Urinary bladder (tissue), 4 donors: ENCODE measurements at places on chromosomes 4 and X. TPM values are rescaled to one million over a fixed set of nuclear protein-coding genes. Genes with fewer than 3 reads are reported as not detected.

DNA sequence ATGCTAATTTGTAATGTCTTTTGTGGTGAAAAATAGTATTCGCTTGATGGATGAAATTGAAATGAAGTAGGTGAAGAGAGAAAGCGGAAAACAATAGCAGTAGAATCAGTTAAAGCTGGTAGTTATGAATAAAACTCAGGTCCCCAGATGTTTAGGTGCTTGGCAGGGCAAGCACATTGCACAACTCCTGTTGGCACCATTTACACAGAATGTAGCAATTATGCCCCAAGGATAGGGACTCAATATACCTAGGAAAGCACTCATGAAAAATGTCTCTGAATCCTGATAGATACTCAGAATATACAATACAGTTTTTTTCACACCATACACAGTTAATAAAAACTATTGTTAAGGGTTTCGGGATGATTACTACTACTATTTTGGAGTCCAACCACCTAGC lies 26.5 kb upstream of the GRIA3 start:
- no peak for DNase-seq

GRCh38 chr4:147779451-147779850 lies 47.6 kb downstream of the ARHGAP10 start:
- DNase-seq, result no peak

GRCh38 chr4:17718471-17718870 lies 63.0 kb downstream of the FAM184B start:
- DNase-seq, result no peak

- DNase-seq, result no peak
Observed at GRCh38 chrX:67295924-67296323, 247.9 kb upstream of the AR start.

GRCh38 chr4:95599777-95600400 lies 51.1 kb upstream of the UNC5C start:
- DNase-seq, result no peak

DNA sequence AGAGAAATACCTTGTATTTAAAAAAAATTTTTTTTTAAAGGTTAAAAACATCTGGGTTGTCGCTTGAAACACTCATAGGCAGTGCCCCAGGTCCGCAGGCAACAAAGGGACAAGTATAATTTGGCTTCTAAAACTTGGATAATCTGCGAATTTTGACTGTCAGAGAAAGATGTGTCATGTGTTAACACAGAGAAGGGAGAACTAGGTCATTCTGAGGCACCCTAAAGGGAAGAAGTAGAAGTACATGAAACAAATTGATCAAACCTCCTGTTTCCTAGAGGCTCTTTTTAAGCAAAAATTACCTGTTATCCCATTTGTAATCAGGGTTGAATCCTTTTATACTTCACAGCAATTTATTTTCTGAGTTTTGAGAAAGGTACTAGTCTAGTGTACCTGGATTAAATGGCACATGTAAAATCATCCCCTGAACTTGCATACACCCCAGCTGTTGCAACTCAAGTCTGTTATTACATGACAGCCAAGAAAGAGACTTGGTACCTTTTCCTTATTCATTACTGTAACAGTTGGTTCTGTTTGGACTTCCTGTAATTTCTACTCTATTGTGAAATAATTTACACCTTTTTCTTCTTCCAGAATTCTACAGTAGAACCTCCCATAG lies 1.7 kb downstream of the SRD5A3 start:
- DNase-seq, result no peak

- no peak for DNase-seq
Observed at GRCh38 chr4:81084029-81084428, 53.5 kb downstream of the BMP3 start.

GRCh38 chr4:181569553-181569952 lies 673.6 kb upstream of the TENM3 start:
- DNase-seq, result no peak

DNA sequence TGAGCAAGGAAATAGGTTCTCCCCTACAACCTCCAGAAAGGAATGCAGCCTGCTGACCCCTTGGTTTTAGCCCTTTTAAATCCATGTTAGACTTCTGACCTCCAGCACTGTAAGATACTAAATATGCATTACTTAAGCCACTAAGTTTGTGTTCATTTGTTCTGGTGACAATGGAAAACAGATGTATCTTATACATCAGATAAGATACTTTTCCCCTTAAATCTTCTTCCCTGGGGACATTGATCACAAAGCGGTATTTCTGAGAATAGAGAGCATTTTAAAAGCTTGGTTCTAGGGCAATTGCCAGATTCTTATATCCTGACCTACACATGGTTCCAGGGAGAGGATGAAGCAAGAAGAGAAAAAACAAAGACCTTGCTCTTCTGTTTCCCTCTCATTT lies 6.5 kb upstream of the TMEM184C start:
- DNase-seq, result no peak

BST1 gene
- 23.7 TPM for total RNA-seq

GRCh38 chrX:14398725-14399124 lies 130.6 kb upstream of the GLRA2 start:
- no peak for DNase-seq

- no peak for DNase-seq
Observed at GRCh38 chr4:77623091-77623490, 17.5 kb downstream of the CXCL13 start.

DNA sequence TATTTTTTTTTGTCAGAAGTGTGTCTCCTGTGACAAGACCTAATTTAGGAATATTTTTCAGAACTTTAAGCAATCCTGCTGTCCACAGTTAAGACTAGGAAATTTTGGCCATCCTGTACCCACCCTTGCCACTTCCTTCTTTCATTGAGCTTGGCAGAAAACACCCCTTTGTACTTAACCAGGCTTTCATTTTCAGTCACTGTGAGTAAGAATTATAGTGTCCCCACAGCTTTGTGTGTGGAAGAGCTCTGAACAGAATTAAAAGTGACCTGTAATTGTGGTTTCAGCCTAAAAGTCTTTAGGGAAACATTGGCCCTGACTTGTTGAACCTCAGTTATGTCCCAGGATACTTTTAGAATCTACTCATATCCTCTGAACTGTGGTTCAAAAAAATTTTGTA lies 153.7 kb upstream of the BMP3 start:
- DNase-seq, result no peak

SRPK3 gene
- total RNA-seq, result 4.3 TPM

USP17L18 gene
- not detected for total RNA-seq

DNA sequence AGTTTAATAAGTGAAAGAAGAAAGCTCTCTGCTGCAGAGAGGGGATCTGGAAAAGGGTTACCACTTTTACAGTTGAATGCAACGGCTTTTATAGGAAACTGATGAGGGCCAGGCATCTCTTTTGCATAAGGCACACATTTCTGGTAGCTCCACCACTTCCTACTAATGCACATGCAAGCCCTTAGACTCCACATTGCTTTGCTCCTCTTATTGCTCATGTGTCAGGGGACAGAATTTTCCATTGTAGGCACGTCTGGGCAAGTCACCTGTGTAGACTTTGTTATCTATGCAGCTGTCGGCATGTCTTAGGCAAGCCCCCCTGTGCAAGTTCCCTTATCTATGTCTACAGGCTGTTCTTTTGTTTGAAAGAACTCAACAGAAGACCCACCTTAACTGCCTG lies 294.6 kb upstream of the STS start:
- no peak for DNase-seq

- DNase-seq, result no peak
Observed at GRCh38 chrX:132461886-132462285, 27.0 kb downstream of the MBNL3 start.

GRCh38 chr4:106063009-106063408 lies 167.7 kb downstream of the NPNT start:
- no peak for DNase-seq

HDX gene
- total RNA-seq, result 15.9 TPM

HAND2 gene
- 14.5 TPM for total RNA-seq

USP53 gene
- total RNA-seq, result 40.8 TPM

DNA sequence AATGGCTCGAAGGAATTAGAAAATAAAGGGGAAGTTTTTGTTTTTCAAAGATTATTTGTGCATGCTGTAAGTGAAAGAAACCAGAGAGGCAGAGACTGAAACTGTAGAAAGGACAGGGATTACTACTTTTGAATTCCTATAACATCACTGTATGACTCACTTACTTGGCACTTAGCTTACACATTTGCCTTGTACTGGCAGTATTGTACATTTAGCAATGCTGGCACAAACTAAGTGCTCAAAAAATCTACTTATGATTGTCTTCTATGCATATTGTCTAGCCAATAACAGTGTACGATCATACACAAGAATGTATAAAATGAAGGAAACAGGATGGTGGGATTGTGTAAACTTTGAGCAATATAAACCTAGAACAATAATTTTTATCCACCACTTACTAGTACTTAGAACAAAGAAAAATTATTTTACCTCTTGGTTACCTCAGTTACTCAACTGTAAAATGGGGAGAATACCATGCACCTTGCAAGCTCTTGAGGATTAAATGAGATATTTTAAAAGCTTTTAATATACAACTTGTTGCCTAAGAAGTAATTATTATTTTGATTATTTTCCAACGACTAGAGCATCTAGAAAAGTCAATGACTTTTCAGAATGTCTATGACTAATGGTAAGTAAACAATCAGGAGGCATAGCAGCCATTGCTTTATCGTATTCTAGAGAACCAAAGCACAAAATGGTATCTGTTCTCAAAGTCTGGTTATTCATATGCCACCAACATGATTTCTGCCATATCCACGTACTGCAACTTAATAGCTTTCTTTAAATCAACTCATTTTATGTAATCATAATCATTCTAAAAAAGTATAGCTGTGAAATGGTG lies 4.7 kb downstream of the FAM120C start:
- DNase-seq, result no peak

GUCY1B1 gene
- 34.5 TPM for total RNA-seq

GRCh38 chr4:5957076-5957475 lies 61.2 kb downstream of the C4orf50 start:
- DNase-seq, result no peak

DNA sequence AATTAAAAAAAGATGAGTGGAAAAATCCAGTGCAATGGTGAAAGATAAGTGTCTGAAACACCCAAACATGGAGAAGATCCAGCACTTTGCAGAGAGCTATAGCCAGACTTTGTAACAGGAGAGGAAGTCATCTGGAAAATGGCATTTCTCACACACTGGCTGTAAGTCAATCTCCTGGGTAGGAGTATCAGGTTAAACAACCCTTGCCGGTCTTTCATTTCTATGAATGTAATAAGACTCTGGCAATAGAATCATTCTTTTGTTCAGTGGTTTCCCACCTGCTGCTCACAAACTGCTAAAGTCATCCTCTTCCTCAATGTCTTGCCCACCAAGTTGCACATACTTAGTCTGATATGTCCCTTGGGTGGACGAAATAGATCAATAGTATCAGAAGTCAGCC lies 94.0 kb upstream of the ATP8A1 start:
- DNase-seq, result no peak

GRCh38 chr4:122534776-122535175 lies 78.3 kb upstream of the IL2 start:
- no peak for DNase-seq

GRCh38 chr4:117654079-117654478 lies 380.2 kb upstream of the NDST3 start:
- no peak for DNase-seq

- DNase-seq, result no peak
Observed at GRCh38 chr4:138800421-138800820, 215.2 kb upstream of the NOCT start.

ARR3 gene
- not detected for total RNA-seq

DNA sequence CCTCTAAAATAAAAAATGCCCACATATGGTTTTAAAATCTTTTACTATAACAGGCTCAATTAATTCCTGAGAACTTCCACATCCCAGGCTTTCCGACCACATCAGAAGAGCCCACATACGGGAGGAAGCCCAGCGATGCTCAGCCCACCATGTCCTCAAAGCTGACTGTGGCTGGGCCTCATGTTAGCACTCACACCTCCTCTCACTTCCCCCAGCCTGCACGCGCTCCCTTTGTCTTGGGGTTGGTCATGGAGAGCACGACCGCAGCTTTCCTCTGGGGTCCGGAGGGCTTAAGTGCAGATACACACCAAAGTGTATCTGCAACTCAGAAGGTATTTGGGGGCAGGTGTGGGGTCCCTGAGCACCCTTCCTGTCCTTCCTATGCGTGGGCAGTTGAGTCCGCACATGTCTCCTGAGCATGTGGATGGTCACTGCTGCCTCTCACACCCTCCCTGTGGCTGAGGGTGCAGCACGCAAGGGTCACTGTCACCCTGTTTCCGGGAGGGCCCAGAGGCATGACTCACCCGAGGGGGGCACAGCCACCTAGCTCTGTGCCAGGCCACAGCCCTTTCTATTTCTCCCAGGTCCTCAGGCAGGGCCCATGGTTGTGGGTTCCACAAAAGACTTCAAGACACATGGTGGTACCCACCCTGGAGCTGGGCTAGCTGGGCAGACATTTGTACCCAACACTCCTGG lies 21.2 kb downstream of the WDR1 start:
- no peak for DNase-seq

GRCh38 chr4:168691631-168692369 lies 194.9 kb downstream of the PALLD start:
- no peak for DNase-seq

- no peak for DNase-seq
Observed at GRCh38 chr4:32475710-32476109, 1755.5 kb downstream of the PCDH7 start.

- DNase-seq, result no peak
Observed at GRCh38 chr4:174583056-174583455, 60.8 kb upstream of the HPGD start.

DNA sequence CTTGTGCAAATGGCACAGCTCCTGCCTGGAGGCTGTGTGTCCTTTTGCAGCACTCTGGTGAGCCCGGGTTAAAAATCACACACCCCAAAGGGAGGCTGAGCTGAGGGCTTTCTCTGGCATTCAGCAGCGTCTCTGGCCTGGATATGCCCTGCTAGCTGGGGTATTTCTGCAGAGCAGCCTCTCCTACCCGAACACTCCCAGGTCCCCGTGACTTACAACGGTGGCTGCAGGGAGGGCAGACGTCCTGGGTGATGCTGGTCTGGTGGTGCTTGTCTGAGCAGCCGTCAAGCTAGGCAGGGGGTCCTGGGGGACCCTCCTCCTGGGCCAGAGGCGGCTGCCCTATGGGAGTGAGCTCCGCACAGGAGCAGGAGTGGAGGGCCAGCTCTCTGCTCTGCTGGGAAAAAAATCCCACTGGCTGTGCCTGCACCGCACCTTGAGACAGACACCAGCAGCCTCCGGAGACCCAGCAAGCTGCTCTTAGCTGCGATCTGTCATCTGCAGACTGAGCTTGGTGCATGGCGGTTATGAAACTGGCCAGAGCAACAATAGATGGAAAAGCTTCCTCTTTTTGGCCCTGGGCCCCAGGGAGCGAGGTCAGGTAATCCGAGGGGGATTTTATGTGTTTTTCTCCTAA lies 41.3 kb upstream of the ASMTL start:
- DNase-seq, result no peak

ANAPC4 gene
- 70.8 TPM for total RNA-seq

DNA sequence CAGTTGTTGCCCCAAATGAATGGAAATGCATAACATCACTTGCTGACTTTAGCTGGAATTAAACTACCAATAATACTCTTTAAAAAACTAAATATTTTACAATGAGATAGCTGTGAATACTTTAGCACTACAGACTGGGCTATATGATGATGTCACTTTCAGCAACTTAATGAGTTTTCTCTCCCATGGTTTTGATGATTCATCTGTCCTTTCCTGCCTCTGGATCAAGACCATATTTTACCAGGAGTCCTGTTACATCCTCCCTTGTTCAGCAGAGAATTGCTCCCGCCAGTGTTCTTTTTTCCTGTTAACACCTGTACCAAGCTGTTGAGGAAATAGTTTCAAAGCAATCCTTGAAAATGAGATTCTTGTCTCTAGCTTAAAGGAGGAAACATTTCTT lies 543.0 kb downstream of the SPRY1 start:
- no peak for DNase-seq

F11 gene
- total RNA-seq, result not detected
